ENCODE measurements at places on chromosomes 3 and 15. TPM values are rescaled to one million over a fixed set of nuclear protein-coding genes. Genes with fewer than 3 reads are reported as not detected.

Gene CCR9
- not detected for polyA plus RNA-seq

Gene UNC13C
- polyA plus RNA-seq = 4.0 TPM

Gene LRRC31
- not detected for polyA plus RNA-seq

Gene B3GALNT1
- 31.7 TPM for polyA plus RNA-seq

Gene C2CD4A
- not detected for polyA plus RNA-seq

Gene STOML1
- 49.5 TPM for polyA plus RNA-seq

Gene PLOD2
- polyA plus RNA-seq = 5.6 TPM

Gene GXYLT2
- 0.16 TPM for polyA plus RNA-seq

Gene PAQR5
- polyA plus RNA-seq = not detected

Gene MCF2L2
- polyA plus RNA-seq = 9.3 TPM

Gene LMAN1L
- polyA plus RNA-seq = not detected

Gene GFM1
- 46.8 TPM for polyA plus RNA-seq

Gene ZNF80
- polyA plus RNA-seq = 0.17 TPM
